ENCODE measurements at places on chromosomes 3 and 15. TPM values are rescaled to one million over a fixed set of nuclear protein-coding genes. Genes with fewer than 3 reads are reported as not detected.

GRCh38 chr15:71559098-71559497 is 251.3 kb upstream of the NR2E3 start:
- H3K36me3 ChIP-seq = no peaks in the 10 kb centered on the region
- DNase-seq = no peak
- H3K4me1 ChIP-seq = no peaks in the 10 kb centered on the region
- H3K4me3 ChIP-seq = no peak overlapping the region
- H3K27ac ChIP-seq = no peak overlapping the region

GRCh38 chr3:7913283-7913682 is 588.3 kb upstream of the LMCD1 start:
- H3K27ac ChIP-seq = no peak overlapping the region
- no peaks in the 10 kb centered on the region for H3K4me1 ChIP-seq
- no peaks in the 10 kb centered on the region for H3K27me3 ChIP-seq
- no peak overlapping the region for H3K4me3 ChIP-seq

DNA sequence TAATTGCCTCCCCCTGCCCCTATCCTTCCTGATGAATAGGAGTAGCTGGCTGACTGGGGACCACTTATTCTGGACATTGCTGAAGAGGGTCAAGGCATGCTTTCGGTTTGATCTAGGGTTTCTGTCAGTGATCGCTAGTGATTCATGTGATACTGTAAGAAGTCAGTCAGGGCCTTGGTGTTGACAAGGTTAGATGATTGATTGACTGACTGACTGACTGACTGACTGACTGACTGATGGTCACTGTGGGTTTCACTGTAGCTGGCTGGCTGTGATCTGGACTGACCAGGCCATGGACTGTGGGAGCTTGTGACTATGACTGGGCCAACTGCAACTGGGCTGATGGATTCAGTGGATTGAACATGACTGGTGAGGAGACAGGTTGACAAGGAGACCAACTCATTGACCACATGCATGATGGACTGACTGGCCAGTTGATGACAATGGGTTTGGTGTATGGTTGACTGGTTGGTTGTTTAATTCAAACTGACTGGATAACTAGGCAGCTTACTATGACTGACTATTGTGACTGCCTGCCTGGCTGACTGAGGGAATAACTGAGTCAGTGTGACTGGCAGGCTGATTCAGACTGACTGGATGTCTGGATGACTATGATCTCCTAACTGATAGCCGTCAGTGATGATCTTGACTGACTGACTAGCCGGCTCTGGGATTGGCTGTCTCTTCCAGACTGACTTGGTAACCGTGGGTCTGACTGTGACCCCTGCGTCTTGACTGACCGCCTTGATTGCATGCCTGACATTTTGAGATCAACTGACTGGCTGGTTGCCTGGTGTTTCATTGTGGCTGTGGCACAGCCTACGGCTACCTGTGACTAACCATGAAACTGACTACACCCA is 509.9 kb downstream of the SHQ1 start:
- H3K27ac ChIP-seq = no peak overlapping the region
- no peak overlapping the region for H3K4me3 ChIP-seq

DNA sequence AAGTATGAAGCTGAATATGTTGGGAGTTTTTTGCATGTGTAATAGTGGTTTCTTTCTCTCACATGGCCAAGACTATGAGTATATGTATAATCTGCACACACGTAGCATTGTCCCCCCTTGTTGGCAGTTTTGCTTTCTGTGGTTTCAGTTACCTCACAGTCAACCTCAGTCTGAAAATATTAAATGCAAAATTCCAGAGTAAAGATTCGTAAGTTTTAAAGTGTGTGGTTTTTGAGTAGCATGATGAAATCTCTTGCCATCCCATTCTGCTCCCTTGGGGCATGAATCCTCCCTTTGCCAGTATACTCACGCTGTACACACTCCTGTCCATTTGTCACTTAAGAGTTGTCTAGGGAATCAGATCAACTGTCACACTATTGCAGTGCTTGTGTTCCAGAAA is 742.0 kb upstream of the CCDC54 start:
- H3K27me3 ChIP-seq = no peaks in the 10 kb centered on the region
- H3K27ac ChIP-seq = no peak overlapping the region

DNA sequence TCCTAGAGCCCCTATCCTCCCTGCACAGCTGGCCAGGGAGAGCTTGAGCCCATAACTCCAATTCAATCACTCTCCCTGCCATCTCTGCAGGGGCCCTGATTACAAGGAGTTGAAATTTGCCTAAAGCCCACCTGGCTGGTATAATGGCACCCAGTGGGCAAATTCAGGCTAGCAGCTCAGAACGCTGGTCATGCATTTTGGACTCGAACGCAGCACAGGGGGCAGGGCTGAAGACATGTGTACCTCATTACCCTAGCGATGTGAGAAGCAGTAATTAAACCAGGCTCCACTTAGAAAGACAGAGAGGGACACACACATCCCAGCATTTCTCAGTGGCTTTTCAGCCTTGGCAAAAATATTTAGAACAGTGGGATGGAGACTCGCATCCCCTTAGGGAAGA is 3.2 kb downstream of the INSYN1 start:
- no peaks in the 10 kb centered on the region for H3K4me1 ChIP-seq
- no peak for DNase-seq
- no peaks in the 10 kb centered on the region for H3K36me3 ChIP-seq
- no peak overlapping the region for H3K27ac ChIP-seq
- H3K27me3 ChIP-seq = peaks cover 6% of the 10 kb centered on the region

GRCh38 chr3:49213541-49213943 is 42.1 kb downstream of the KLHDC8B start:
- no peak overlapping the region for H3K27ac ChIP-seq
- no peaks in the 10 kb centered on the region for H3K27me3 ChIP-seq

DNA sequence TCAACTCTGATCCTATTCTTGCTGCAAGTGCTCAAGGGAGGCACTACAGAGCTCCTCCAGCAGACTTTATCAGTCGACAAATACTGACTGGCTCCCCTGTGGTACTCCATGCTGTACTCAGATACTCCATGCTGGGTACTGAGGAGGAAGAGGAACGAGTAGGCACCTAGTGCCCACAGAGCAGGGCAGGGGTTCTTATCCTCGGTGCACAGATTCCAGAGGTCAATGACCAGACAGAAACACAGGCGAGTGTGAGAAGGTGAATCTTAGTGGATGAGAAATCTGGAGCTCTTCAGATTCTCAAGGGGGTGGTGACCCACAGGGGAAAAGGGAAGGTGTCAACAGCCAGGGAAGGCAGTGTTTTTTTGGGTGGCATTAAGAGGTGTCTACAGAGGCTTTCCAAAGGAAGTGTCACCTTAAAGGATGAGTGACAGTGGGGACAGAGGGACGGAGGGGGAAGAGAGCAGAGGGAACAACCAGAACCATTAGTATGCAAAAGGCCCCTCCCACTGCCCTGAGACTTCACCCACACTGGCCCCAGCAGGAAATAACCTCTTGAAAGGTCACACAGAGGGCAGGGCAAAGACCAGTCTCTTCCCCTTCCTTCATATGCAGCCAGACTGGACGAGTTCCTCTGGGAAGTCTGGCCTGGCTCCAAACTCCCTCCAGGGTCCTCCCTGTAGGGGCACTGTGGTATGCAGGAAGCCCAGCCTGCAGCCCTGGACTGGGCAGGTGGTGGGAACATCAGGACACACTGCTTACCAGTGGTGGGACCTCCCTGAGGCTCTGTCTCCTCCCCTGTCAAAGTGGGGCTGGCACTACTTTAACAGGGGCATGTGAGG is 27.5 kb downstream of the CCDC12 start:
- H3K4me1 ChIP-seq = peaks cover 54% of the 10 kb centered on the region
- H3K36me3 ChIP-seq = peaks cover 31% of the 10 kb centered on the region
- H3K27ac ChIP-seq = peak overlapping the region; percentile 73
- no peaks in the 10 kb centered on the region for H3K27me3 ChIP-seq
- H3K4me3 ChIP-seq = peak overlapping the region; percentile 33
- no peak for DNase-seq

DNA sequence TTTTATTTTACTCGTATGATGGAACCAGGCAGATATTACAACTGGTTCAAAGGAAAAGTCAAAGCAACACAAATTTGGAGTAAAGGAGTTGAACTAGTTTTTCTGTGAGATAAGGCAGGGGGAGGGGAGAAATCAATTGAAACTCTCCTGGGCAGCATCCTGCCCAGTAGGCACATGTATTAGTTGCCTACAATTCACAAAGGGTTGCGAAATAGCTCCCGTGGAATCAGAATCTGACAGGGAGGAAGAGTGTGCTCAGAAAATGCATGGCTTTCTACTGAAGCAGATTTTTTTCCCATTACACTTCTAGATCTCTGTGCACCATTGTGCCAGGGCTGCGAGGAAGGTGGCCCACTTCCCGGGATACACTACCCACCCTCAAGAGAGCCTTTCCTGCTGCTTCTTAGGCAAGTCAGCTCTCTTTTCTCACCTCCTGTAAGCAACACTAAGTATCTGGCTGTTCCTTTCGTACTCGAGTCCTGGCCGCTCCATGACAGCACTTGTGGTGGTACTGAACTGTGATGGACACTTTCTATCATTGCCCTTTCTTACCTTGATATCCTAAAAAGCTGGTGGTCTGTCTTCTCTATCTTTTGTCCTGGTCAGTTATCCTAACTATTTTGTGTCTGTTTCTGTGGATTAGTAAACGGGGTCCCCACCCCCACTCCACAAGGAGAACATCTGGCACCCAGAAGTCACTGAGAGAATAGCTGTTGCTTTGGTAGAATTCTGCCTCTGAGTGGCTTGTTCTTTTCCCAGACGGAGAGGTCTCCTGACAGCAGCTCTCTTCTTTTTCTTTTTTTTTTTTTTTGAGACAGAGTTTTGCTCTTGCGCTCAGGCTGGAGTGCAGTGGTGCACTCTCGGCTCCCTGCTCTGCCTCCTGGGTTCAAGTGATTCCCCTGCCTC is 74.8 kb downstream of the RPL39L start:
- no peaks in the 10 kb centered on the region for H3K27me3 ChIP-seq
- peak overlapping the region; percentile 90 for H3K27ac ChIP-seq
- peak overlapping the region; percentile 37 for H3K4me3 ChIP-seq
- H3K4me1 ChIP-seq = peaks cover 44% of the 10 kb centered on the region
- DNase-seq = no peak
- H3K36me3 ChIP-seq = peaks cover 16% of the 10 kb centered on the region

DNA sequence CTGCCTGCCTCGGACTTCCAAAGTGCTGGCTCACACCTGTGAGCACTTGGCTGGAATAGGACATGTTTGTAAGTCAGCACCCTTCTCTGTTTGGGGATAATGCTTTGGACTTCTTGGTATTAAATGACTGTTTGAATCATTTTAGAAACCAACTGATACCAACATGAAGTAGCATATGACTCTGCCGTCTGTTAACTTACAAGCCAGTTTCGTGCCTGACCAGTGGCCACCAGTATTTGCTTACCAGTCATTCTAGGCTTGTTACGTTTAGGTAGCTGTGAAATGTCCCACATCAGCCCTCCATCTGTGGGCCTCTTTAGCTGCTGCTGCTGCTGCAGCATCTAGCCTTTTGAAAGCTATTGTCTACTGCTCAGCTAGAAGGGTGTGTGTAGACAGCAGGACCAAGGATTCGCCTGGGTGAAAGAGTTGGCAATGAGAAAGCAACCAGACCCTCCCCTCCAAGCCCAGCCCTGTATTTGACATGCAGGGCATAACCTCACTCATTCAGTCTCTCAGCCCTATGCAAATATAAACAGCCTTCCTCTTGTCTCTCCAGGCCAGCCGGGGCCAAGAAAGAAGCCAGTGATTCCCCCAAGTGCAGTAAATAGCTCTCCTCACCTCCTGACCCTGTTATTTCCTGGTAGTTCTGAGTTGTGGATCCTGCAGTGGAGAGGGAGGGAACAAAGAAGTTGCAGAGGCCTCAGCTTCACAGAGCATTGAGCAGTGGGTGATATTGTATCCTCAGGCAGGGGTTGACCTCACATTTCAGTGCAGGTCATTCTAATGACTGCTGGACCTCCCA is 51.0 kb downstream of the NKIRAS1 start:
- H3K4me3 ChIP-seq = peak overlapping the region; percentile 10
- H3K27ac ChIP-seq = peak overlapping the region; percentile 63

DNA sequence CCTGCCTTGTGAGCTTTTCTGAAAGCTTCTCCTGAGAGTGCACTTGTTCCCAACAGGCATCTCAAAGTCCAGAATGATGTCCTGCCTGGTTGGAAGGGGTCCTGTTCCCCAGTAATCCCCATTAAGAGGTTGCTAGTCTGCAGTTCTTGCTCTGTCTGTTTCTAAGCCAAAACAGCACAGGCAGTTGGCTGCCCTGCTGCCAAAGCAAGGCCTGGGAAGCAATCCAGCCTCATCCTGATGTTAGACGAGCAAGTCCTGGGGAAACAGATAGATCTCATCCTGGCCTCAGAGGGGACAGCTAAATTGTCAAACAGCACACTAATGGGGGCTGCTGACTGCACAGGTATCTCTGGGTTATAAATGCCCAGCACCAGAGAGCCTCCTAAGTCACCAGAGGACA is 198.0 kb downstream of the EPHB1 start:
- H3K4me1 ChIP-seq = peaks cover 20% of the 10 kb centered on the region
- H3K4me3 ChIP-seq = no peak overlapping the region
- DNase-seq = no peak
- no peaks in the 10 kb centered on the region for H3K36me3 ChIP-seq
- no peak overlapping the region for H3K27ac ChIP-seq

STRIT1 gene
- not detected for total RNA-seq

NOX5 gene
- not detected for total RNA-seq

AADACL2 gene
- not detected for total RNA-seq

PIGZ gene
- 0.90 TPM for total RNA-seq

CPN2 gene
- not detected for total RNA-seq

GNAI2 gene
- 271 TPM for total RNA-seq

All from GM12878 (cell line).